Stimulated activated CD4-positive, alpha-beta T cell treated with anti-CD3 and anti-CD28 coated beads, TNF-alpha, amount 100 ng/mL, for 4 hours (primary cell): ENCODE measurements at places on chromosomes 5 and 9.

- DNase-seq: no peak
Measured at GRCh38 chr9:94926431-94926800, 199.9 kb downstream of the AOPEP start.

DNA sequence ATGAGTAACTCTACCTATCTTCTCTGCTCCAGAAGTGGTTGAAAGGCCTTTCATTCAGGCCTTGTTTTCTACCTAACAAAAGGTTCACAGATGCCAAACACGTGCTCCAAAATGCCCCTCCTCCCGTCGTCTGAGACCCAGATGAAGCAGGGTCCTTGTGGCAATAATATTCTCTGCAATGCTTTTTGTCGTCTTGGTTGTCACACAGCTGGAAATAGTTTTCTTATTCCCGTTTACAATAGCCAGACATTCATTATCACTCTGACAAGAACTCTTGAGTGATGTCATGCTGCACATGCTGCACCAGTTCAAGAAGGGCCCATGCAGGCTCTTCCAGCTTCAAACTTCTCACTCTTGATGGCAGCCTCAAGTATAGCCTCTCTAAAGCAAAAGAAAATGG lies 7.8 kb downstream of the LPAR1 start:
- no peak for DNase-seq

GRCh38 chr5:151707567-151707966 lies 20.9 kb upstream of the SPARC start:
- no peak for DNase-seq

GRCh38 chr5:177524941-177525655 lies 8.3 kb upstream of the DDX41 start:
- no peak for DNase-seq

DNA sequence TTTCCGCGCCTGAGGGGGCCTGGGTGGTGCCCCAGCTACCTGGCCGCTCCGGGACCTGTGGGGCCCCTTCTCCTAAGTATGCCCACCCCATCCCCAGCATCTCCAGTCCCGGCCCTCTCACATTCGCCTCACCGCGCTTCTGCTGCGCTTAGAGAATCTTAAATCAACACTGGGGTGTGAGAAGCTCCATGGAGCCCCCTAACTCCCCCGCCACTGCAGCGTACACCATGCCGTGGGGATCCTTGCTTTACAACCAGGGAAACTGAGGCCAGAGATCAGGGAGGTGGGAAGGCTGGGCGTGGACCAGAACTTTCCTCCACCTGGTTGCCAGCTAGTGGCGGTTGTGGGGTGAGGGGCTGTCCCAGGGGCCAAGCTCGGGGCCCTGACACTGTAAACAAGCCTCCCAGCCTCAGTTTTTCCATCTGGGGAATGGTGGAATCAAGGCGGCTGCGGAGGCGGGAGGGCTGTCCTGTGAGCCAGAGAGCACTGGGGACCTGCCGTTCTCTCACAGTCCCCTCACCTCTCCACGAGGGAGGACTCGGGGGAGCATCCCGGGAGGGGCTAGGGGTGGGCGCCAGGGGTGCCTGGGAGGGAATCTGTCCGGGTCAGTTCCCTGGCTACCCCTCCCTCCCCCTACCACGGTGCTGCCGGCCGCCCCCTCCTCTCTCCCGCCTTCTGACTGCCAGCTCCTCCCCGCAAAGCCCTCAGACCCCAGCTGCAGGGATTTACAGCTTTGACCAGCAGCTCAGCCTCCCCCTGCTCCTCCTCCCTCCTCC lies 161.2 kb downstream of the C9orf50 start:
- DNase-seq: no peak

GRCh38 chr9:26656003-26656870 lies 236.4 kb downstream of the CAAP1 start:
- no peak for DNase-seq

GRCh38 chr9:35232867-35233544 lies 71.2 kb downstream of the UNC13B start:
- DNase-seq: no peak

GRCh38 chr5:148540647-148541046 lies 113.7 kb downstream of the HTR4 start:
- DNase-seq: no peak

DNA sequence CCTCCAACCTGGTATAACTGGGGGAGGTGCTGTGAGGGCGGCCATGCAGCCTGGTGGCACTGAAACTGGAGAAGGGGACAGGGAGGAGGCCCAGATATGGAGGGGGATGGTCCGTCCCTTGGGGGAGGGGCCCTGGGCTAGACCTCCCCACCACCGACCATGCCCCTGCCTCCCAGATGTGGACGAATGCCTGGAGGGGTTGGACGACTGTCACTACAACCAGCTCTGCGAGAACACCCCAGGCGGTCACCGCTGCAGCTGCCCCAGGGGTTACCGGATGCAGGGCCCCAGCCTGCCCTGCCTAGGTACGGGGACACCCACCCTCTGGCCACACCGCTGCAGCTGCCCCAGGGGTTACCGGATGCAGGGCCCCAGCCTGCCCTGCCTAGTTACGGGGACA lies 15.4 kb upstream of the ASS1 start:
- no peak for DNase-seq

DNA sequence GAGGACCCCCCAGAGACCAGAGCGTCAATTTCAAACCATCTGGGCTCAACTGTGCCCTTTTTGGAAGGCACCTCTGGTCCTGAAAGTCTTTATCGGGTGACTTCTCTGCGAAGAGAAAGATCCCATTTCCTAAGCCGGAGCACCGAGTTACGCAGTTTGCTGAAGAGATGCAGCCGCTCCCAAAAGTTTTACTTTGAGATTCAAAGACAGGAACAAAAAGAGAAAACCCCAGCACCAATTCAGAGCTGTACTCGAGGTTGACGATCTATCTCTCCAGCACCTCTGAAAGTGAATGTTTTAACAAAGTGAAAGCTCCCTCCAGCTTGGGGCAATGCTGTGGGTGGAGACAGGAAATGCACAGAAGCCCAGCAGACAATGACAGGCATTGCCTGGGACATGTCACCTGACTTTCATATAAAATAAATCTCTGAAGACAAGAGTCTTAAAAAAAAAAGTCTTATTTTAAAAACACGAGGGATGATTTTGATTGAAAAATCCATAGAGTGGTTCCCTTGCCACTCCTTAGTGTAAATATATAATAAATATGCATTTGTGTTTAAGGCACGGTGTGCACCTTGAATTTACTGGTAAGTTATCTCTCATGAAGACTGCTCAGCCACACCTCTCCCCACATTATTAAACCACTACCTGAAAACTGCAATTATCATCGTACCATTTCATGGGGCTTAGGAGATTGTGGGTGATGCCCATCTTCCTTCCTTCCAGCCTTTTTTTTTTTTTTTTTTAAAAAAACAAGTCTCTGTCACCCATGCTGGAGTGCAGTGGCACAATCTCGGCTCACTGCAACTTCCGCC lies 79.9 kb downstream of the FNBP1 start:
- peak; percentile 54 for DNase-seq

DNA sequence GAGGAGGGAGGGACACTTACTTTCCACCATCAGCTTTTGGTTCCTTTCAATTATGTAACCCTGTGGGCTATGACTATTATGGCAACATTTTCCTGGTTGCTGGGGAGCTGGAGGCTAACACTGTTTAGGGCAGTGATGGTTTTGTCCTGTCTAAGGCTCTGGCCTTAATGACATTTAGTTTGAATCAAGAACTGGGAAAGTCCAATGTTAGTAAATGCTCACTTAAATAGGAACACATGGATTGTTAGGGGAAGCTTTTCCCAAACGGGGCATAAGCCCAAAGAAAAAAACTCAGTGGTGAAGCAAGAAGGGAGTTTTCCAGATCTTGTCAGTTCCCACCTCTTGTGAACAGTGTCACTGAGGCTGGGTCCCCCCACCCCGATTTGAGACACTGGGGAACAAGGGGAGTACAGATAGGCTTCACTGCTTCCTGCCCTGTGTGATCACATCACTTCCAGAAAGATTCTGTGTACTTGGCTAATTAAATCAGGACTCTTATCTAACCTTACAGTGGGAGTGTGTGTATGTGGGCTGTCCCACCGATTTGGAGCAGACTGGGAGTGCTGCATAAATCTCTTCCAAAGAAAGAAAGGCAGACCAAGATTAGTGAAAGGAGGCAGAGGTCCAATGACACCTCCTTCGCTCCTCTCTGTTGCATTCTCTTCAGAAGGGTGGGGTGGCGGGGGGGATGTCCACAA lies 206.4 kb downstream of the PTTG1 start:
- no peak for DNase-seq

DNA sequence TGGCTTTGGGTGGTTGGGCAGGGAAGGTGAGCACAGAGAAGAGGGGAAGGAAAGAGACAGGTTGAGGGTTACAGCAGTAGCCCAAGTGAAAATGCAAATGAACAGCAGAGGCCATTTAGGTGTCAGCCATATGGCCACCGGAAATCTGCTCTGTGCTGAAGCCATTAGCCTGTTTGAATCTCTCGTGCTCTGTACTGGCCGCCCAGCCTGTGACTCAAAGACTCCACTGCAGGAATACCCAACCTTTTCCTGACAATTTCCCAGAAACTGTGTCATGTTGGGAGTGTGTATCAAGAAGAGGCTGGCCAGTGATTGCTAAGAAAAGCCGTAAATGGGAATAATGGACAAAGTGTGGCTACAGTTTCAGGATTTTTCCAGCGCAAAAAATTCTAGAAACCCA lies 35.9 kb upstream of the RAI14 start:
- no peak for DNase-seq

DNA sequence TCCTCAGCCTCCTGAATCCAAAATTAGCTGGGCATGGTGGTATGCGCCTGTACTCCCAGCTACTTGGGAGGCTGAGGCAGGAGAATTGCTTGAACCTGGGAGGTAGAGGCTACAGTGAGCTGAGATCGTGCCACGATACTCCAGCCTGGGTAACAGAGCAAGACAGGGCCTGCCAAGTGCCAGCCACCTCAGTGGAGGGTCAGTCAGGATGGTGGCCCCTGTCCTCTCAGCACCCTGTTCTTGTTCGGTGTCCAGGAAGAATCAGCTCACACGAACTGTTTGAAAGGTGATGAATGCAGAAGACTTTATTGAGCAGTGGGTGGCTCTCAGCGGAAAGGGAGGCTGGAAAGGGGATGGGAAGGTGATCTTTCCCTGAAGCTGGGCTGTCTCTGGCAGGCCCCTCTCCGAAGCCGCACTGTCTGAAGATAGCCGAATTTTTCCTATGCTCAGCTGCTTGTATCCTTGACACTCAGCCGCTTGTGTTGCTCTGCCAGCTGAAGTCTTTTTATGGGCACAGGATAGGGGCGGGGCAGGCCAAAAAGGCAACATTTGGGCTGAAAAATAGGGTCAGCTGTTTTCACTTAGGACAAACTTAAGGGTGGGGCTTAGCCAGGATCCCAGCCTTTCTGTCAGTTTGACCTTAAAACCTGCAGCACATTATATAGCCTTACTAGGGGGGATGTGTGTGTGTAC lies 50.9 kb downstream of the UBE2R2 start:
- no peak for DNase-seq

- DNase-seq: no peak
Measured at GRCh38 chr5:109089191-109089590, 320.6 kb downstream of the PJA2 start.

DNA sequence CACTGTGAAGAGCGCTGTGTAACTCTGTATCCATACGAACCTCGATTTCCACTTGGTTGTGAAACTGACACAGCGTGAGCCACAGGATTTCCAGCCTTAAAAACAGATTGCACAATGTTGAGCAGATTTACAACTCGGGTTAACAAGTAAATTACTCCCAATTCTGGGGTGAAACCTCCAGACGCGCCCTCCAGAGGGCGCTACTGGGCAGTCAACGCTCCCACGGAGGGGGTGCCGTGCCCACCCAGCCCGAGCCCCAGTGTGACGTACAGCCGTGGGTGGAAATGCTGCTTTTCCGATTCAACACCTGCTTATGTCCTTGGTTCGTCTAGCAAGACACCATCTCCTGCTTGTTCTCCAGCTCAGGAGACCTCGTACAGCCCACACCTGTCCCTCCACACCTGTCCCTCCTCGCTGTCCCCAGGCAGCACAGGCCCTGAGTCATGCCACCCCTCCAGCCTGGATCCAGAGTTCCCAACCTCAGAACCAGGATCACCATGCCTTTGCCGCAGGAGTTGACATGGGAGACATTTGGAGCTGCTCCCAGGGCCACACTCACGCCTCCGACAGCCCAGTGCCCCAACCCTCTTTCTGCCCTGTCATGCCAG lies 34.4 kb upstream of the SLC6A3 start:
- no peak for DNase-seq

DNA sequence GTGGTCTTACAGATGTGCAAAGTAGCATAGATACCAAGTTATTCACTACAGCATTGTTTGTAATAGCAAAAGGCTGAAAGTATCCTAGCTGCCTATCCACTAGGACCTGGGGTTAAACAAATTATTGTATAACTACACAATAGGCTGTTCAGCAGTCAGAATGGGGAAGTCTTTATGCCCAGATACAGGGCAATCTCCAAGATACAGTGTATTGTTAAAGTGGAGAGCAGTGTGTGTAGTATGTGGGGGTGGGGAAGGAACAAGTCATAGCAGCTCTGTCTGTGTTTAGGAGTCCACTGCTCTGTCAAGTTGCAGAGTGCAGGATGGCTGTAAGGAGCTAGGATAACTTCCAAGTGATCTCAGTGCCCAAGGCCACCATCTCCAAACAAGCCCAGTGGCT lies 5.5 kb downstream of the PCYOX1L start:
- no peak for DNase-seq

- DNase-seq: no peak
Measured at GRCh38 chr5:147711019-147711418, 71.5 kb downstream of the JAKMIP2 start.

DNA sequence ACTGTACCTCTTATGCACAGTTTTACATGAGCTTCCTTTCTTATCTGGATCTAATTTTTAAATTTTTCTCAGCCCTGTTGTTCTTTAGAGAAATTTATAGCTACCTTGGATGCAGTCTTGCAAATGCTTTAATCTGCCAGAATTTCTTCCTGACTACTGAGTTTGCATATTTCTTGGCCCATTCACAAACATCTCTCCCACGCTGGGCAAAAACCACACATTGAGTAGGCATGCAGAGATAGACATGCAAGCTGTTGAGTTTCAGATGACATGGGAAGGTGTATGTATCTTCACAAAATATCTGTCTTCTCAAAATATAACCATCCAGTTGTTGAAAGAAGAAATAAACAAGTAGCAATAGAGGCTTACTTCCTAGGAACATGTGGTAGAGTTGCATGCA lies 101.2 kb downstream of the PARP8 start:
- DNase-seq: no peak

DNA sequence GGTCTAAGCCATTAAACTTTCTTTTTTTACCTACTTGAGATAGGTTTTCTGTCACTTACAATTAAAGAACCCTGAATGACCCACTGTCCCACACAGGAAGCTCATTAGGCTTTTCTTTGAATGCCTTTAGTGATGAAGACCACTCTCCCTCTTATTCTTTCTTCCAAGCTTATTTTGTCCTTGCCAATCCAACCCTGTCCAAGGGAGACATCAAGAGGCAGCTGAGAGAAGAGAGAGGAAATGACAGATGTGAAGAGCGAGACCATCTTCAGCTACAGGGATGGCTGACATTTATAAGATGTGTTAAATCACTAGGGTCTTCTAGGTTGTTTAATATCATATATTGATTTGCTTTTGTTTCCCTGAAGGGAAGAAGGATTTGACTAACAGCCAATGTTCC lies 133.5 kb downstream of the FAM114A2 start:
- DNase-seq: no peak

GRCh38 chr9:78122631-78123030 lies 91.0 kb upstream of the GNAQ start:
- no peak for DNase-seq
